ENCODE measurements at places on chromosomes 16 and 17.

DNA sequence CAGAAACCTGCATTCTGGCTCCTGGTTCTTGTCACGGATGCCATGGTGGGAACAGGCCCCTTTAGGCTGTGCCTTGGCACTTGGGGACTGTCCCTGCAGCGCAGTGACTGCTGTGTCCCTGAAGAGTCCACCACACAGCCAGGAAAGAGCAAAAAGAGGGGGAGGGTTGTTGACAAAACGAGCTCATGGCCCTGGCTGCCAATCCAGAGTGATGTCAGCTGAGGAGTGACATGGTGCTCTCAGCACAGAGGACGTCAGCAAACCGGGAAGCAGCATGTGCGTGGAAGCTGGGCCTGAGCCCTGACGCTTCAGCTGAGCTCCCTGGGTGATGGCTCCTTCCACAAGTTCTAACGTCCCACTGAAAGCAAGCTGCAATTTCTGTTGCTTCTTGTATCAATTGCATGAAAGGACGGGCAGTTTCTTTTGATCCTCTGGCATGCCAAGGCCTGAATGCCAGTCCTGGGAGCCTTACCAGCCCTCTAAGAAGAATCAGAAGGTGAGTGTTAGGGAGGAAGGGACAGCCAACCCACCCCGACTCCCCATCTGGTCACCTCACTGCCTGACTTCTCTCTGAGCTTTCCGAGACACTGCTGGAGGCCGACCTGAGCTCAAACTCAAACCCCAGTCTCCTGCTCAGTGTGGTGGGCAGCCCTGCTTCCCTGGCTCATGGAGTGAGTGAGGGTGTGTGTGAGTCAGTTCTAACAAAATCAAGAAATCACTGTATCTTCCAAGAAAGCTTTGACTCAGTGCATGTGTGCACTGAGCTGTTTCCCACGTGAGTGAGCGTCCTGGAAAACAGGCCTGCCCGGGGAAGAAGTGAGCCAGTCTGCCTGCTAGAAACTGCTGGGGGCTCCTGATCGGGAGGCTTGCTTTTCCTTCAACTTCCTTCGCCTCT lies 14.7 kb upstream of the WNT3 start:
- no peak for DNase-seq

DNA sequence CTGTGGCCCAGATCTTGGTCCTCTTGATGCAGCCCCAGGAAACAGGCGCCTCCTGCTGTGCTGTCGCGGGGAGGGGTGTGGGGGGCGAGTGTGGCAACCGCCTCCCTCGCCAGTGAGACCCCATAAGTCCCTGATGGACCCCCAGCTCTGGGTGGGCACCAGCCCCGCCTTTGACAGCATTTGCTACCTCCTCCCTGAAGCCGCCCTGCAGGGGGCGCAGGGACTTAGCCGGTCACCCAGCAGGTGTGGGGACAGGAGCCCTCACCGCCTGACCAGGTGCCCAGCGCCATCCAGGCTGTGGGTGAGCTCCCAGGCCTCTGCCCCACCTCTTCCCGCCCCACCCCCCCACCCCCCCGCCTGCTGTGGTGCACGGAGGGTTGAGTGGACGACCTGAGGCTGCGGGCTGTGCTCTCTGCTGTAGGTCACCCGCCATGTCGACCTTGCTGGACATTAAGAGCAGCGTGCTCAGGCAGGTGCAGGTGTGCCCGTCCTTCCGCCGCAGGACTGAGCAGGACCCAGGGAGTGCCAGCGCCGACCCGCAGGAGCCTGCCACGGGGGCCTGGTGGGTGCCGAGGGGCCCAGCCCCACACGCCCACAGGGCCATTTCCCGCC lies 4.8 kb downstream of the BAIAP3 start:
- DNase-seq = peak; percentile 31

GRCh38 chr16:54340531-54340930 lies 53.9 kb upstream of the IRX3 start:
- no peak for DNase-seq

DNA sequence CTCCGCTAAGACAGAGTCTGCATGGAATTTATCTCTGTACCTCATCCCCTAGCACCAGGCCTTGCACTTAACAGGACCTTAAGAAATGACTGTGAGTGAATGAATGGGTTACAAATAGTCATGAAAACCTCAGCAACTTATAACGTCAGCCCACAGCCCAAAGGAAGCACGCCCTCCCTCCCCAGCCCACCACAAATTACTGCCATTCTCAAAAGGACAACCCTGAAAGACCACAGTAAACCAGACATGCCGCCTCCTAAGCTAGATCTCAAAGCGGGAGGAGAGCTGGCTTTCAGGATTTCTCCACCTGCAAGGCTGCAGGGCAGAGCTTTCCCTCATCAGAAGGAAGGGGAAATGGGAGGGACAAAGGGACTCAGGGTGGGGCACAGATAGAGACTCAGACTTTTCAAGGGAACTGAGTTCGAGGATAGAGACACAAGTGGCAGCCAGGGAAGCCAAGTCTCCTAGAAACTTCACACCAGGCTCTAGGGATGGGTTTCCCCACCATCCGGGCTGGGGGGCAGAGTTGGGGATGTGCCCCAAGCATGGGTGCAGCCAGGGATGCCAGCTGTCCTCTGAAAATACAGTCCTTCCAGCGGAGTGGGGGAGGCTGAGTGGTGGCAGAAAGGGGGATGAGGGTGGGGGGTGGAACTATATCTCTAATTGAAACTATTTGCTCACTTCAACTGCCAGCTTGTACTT lies 56.7 kb downstream of the PLXDC1 start:
- no peak for DNase-seq

DNA sequence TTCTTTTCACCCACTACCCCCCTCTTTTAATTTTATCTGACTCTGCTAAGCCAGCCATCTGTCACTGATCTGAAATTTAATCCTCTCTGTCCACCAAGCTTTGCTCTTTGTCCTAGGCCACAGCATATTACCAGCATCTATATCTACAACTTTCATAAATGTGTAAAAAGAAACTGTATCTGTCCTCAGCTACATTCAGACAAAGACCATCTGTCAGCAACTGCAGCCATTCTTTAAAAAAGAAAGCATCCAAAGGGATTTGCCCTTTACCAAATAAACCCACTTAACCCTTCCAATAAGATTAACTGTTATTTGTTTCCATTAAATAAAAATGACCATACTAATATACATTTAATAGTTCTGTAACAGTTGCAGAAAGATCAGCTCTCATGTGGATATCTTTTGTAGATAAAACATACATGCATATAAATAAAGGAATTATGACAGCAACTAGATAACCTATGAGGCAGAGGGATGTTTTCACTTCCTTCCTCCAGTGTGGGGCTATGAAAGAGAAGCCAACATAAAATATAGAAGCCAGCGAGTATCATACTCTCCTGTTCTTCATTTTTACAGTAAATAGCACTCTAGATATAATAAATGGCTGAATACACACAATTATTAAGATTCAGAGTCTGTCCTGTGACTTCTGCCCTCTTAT lies 602.5 kb upstream of the SALL1 start:
- no peak for DNase-seq

GRCh38 chr16:53999841-54000240 lies 286.7 kb downstream of the IRX3 start:
- no peak for DNase-seq

- DNase-seq = no peak
Measured at GRCh38 chr17:2980211-2980903, 83.0 kb downstream of the OR1D5 start.

GRCh38 chr17:78141437-78142118 lies 4.6 kb upstream of the C17orf99 start:
- no peak for DNase-seq

DNA sequence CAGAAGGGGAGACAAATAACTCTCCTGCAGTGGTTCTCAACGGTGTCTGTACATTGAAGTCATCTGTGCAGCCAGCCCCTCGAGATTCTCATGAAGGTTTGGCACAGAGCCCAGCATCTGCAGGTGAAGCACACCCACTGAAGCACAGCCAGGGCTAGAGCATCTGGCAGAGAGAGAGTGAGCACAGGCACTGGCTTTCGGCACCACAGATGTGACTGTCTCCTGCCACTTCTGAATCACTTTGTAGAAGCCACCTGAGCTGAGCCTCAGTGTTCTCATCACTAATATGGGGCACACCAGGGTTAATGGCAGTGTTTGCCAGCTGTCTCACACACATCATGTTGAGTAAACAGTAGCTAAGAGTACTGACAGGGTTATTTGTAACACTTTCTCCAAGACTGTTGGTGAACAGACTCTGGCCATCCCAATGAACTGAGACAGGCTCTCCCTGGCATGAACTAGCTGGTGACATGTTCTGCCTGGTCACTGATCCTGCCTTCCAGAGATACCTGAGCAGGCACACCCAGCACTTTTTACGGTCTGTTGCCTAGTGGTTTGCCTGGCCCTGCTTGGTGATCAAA lies 10.9 kb downstream of the HSPB9 start:
- DNase-seq = peak; percentile 44

DNA sequence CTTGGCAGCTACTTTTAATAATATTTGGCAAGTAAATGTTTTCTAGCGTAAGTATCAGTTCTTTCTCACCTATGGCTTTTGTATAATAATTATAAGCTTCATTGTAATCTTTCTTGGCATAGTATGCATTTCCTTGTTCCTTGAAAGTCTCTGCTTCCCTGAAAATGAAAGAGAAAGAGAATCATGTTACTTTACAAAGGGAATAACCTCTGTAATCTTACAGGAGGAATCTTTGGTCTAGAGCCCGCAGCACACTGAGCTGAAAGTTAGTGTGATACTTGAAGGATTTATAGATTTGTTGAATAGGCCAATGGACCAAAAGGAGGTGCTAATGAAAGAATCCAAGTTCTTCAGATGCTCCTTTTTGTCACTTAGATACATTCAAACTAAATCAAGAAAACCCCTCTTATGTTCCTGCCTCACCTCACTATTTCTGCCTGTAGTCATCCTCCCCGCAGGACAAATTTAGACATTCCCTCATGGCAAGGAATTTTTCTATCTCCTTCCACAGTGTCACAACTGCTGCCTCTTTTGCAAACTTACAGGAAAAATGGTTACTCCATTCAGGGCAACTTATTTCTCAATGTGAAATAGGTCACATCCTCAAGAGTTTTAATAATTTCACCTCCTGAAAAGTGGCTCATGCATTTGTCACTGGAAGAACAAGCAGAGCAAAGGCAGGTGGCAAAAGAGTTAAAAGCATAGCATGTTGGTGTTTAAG lies 16.7 kb downstream of the DNAJC7 start:
- no peak for DNase-seq

DNA sequence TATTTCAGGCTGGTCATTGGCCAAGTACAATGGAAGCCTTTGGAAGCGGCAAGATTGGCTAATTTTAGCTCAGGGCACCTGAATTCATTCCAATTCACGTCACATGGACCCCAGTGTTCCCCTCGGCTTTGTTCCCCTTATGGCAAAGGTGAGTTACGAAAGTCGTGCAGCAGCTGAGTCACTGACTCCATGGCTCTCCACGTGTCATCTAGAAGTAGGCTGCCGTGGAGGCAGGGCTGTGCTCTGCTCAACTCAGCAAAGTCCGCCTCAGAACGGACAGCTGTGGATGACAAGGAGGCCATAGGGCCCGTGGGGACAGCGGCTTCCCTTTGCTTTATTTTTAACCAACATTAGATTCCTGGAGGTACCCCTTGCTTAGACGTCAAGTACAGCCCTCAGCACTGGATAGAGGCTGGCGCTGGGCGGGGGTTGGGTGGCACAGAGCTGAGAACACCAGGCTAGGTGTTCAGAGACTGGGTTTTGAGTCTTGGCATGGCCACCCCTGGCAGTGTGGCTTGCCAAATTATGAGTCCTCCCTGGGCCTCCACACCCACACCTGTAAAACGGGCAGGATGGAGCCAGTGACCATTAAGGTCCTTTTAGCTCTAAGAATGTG lies 23.6 kb downstream of the ADAD2 start:
- DNase-seq = no peak

- DNase-seq = no peak
Measured at GRCh38 chr16:87363771-87364455, 19.7 kb downstream of the FBXO31 start.

DNA sequence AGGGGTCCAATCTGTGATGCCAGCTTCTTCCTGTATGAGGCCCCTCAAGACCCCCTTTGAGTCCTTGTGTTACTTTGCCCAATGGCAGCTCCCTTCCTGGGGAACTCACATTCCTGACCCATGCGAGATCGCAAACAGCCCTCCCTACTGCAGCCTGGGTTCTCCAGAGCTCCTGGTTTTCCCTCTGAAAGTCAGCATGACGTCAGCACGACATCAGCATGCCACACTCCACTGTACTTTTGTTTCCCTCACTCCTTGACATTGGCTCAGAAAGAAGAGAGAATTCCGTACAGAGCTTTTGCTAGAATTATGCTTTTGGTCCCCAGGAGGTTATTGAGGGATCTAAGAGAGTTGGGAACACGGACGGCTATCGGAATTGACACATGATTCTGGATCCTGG lies 168.1 kb upstream of the PIRT start:
- DNase-seq = no peak

DNA sequence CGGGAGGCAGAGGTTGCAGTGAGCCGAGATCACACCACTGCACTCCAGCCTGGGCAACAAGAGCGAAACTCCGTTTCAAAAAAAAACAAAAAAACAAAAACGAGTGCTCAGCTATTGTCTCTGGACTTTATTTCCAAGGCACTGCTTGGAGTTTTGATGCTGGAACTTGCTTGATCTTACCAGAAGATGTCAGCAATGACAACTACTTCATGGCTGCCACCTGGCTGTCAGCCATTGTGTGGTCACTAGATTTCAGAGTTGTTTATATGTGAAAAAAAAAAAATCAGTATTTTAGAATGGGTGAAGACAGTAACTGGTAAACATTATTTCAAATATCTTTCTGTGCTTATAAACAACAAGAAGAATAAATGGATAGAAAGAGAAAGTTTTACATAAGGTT lies 26.3 kb upstream of the OR4D1 start:
- peak; percentile 60 for DNase-seq

- peak; percentile 52 for DNase-seq
Measured at GRCh38 chr16:11627822-11628457, 40.3 kb upstream of the SNN start.

DNA sequence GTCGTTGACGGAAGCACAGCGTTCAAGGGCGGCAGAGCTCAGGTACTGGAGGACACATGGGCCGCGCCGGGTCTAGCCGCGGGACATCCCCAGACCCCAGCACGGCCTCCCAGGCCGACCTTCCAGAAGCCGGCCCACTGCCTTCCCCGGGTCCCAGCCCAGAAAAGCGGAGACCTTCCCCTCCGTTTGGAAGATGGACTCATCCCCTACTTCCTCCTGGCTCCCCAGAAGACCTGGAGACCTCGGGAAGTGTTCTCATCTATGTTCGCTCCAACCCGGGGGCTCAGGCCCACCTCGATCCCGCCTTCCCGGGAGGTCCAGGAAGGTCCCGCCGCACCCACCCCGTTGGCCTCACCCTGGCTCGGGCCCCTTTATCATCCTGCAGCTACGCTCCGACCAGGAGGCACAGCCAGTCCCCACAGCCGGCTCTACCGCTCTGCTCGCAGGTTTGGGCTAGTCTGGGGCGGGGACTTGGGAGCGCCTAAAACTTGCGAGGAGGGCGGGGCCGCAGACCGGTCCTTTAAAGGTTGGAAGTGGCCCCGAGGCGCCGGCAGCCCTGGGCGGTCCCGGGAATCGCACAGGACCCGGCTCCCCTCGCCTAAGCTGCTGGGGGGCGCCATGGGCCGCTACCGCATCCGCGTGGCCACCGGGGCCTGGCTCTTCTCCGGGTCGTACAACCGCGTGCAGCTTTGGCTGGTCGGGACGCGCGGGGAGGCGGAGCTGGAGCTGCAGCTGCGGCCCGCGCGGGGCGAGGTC lies at the start of gene ALOX12:
ALOX12 (plus strand) TSS at position 550 of the 756 bp plus-strand sequence; CDS start at position 619, 69 bp downstream.
- peak; percentile 69 for DNase-seq

- DNase-seq = no peak
Measured at GRCh38 chr17:68441070-68441770, 16.1 kb downstream of the WIPI1 start.
